A549 (cell line): ENCODE measurements at places on chromosomes 7 and 10. TPM values are rescaled to one million over a fixed set of nuclear protein-coding genes. Genes with fewer than 3 reads are reported as not detected.

- DNase-seq: peak; percentile 40
These were observed 58.0 kb downstream of the GNAT3 start for GRCh38 chr7:80453699-80454340.

GRCh38 chr7:149869291-149869650, 4.5 kb upstream of the ATP6V0E2 start:
- no peak for DNase-seq

DNA sequence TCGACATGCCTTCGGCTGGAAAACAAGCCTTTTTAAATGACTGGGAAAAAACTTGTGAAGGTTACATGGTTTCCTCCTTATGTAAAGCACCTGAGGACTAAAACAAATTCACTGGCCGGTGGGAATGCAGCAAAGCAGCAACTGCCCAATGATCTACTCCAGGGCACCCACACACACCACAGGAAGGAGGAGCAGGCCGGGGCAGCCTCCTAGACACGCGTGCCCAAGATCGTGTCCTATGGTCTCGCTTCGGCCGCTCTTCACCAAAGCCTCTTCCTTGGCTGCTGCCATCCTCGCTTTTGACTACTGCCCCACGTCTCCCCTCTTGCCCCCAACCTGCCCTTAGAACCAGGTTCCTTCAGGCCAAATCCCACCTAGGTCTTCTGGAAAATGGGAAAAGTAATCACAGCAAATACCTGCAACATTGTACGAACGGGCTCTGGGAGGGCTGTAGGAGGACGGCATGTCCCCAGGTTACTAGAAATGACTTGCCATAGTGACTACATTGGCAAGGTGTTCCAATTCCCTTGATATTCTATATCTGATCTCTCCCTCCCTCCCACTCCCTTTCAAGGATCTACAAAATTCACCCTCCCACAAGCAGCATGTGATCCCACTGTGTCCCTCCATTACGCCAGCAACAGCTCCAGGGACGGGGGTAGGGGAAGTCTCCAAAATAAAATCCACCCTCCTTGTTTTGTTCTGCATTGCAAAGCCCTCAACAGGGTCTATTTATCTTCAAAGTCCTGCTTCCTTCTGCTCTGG, 84.9 kb downstream of the RNF216 start:
- DNase-seq: no peak

- DNase-seq: no peak
These were observed 140.5 kb downstream of the MAD1L1 start for GRCh38 chr7:2092279-2092678.

DNA sequence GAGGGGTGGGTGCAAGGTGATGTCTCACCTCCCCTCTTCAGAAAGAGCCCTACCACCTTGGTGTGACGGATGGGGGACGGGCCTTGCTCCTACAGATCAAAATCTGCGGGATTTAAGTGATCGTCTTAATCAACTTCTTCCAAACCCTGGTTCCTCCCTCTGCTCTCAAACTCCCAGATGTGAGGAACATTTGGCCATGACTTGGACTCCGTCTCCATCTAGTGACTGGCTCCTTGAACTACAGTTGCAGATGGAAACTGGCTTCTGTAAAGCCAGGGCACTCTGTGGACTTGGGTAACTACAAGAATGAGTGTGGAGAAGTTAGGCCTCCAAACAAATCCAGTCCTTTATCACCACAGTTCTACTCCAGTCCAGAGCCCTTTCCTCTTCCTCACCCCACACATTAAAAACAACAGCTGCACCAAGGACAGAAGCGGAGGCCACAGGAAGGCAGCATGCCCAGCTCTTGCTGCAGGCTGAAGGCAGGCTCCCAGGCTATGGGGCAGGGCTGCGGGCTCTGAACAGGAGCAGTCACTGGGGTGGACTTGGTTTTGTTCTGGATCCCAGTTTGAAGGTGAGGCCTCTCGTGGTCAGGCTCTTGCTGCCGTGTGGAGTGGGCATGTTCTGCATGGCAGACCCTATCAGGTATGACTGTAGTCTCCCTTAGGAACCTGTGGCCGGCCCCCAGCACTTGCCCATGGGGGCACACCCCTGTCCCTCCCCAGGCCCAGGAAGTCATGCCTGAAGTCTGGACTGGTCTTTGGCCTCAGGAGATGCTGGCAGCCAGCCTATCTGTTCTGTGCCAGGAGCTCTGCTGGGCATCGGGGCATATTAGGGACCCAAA, 79.4 kb downstream of the VWC2 start:
- DNase-seq: peak; percentile 34

DNA sequence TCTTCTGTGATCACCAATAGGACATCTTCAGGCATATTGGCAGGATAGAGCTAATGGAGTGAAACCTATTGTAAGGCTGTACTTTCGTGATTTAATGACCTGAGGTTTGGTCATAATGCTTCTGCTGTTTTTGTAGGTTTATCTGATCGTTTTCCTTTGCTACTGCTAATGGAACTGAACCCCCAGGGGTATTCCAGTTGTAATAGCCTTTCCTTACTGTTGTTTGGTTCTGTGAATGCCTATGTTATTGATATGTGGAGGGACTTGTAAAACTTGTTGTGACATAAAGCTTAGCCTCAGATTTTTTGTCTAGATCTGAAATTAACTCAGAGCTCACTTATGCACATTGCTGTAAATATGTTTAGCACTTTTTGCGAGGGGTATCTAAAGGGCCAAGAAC, 10.9 kb upstream of the VWA2 start:
- no peak for DNase-seq

DNA sequence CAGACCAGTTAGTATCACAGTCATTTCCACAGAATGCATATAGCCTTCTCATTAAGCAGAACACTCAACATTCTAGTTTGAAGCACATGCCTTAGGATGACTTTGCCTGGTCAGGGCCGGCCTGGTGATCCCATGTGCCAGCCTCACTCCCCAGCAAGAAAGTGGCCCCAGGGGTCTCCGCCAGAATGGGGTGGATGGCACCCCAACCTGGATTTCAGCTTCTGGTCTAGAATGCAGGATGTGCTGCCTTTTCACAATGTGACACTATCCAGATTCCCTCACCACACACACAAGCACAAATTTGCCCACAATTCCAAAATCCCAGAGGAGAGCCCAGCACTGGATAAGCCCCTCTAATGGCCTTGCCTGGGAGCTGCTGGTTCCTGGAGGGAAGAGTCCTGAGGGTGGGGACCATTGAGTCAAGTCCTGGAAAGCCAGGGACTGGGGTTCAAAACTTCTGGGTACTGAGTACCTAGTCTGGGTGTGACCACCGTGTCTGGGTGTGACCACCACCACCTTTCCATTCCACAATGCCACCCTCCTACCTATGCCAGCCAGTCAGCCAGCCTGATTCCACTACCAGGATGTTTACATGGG, 41.5 kb upstream of the GPAM start:
- no peak for DNase-seq

DNA sequence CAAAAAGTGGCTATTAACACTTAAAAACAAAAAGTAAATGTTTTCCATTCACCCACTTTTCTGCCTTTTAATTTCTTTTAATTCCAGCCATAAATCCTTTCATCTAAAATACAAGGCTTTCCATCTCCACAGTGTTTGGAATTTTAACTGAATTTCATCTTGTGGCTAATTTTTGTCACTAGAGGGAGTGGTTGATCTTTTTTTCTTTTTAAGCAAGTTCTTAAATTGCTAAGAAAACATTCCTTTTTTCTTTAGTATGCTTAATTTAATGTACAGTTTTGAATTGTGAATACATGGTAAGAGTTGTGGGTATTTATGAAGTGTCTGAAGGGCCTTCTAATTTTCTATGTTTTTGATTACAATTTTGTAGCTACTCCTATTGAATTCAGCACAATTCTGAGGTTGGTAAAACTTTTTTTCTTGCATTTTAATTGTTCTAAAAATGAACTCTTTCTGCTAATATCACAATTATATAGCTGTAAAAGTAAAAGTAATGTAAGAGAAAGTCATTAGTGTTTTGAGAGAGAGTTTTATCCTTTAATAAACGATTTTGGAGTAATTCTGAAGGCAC, 54.9 kb upstream of the ANK3 start:
- DNase-seq: peak; percentile 43

DNA sequence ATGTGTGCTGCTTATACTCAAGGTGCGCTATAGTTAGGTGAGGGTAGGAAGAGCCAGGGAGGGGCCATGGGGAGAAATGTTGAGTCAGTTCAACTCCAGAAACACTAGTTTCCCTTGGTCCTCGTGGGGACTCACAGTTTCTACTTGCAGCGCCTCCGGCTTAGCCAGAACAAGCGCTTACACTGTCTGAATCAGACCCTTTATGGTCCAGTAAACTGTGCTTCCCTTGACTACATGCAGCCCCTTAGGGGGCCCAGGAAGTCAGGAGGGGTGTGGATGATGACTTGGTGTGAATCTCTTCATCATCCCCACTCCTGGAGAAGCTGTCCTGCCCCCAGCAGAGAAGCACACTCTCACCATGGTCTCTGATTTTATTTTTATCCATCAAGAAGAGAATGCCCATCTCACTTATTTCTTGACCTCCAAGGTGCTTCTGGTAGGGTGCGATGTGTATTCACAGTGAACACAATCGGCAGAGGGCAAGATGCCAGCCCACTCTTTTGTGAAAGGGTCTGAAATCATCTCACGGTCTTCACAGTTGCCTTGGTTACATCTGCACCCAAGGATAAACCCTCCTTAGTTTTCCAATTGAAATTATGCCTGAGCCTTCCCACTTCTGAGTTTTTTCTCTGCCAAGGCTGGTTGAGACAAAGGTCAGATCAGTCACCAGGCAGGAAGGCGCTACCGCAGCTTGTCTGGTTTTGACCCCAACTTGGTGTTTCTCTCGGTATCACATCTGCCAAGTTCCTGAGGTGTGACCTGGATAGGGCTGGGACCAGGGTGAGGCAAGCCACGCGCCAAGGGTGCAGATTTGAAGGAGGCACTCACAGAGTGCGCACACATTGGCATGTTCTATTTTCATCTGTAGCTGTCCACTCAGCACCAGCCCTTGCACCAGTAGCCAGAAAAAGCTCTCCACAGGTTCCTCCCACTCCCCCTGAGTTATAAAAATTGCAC, 62.7 kb upstream of the LRRC4 start:
- no peak for DNase-seq

- no peak for DNase-seq
These were observed 390.3 kb downstream of the GRID1 start for GRCh38 chr10:85976267-85976793.

DNA sequence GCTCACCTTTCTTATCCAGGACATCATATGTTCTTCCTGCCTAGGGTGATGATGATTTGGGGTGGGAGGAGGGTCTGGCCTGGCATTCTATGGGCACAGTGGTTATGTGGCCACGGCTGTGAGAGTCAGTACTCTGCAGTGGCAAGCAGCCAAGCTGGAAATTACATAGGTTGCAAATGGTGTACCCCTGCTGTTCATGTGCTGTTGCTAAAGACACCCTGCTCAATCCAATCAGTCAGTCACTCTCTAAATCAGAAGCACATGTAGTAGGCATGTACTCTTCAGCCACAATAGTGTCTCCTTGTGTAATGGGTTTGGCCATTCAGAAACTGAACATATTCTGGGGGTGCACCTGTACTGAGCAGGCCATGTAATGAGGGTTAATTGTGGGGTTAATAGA, 449.1 kb upstream of the ANKRD30A start:
- no peak for DNase-seq

DNA sequence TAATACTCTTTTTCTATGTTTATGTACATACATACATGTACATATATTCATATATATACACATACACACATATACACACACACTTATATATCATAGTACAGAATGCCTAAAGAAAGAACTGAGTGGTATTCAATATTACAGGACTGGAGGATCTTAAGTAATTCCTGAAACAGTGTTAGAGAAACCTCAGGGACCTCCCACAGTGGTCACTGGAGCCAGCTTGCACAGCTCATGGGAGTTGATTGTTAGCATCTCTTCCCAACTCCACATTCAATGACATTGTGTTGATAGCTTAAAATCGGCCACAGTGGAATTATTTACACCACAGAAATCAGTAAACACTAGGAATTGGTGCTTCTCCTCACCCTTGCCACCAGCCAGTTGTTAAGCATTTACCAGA, 6.0 kb downstream of the LRRC17 start:
- no peak for DNase-seq

GRCh38 chr7:82382276-82382675, 61.3 kb downstream of the CACNA2D1 start:
- DNase-seq: no peak

GRCh38 chr7:19139706-19140327, 5.4 kb downstream of the FERD3L start:
- DNase-seq: no peak

DNA sequence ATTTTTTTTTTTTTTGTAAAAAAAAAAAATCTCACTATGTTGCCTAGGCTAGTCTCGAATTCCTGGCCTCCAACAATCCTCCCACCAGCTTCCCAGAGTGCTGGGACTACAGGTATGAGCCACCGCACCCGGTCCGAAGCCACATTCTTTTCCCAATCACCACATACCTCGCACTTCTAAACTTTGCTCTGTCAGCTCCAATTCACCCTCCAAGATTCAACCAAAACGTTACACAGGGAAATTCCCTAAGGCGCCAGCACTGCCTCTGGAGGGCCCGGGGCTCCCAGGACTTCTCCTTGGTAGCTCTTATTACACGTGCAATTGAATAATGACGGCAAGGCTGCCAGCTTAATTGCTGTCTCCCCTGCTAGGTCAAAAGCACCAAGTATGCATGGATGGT, 10.3 kb upstream of the DNAAF5 start:
- DNase-seq: no peak

DNA sequence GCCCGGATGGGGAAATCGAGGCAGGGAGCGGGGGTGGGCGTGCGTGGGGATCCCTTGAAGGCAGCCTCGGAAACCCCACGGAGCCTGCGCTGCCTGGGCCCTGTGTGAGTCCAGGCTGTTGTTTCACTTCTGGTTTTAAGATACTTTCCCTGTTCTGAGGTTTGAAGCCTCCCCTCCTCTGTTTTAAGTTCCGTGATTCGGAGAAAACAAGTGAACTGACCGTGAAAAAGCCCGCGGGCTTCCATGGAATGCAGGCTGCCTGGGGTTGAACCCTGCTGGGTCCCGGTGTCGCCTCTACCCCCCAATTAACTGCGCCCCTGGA, 401 bp downstream of the LRRC27 start:
- DNase-seq: peak; percentile 25

GRCh38 chr7:22230238-22230637, 126.7 kb downstream of the RAPGEF5 start:
- DNase-seq: no peak

CCL24 gene
- not detected in 3 replicates for polyA plus RNA-seq

TNPO3 gene
- polyA plus RNA-seq: 43.2 to 44.4 TPM (median 43.2 TPM) in 3 replicates

GPER1 gene
- polyA plus RNA-seq: 0.50 to 0.80 TPM (median 0.54 TPM) in 3 replicates

NPFFR1 gene
- polyA plus RNA-seq: not detected in 3 replicates

PTN gene
- not detected in 3 replicates for polyA plus RNA-seq

SH2D4B gene
- polyA plus RNA-seq: 0.03 to 0.12 TPM (median 0.03 TPM) in 3 replicates

EPDR1 gene
- 99.3 to 109 TPM (median 101 TPM) in 3 replicates for polyA plus RNA-seq

CALY gene
- polyA plus RNA-seq: 0.63 to 0.89 TPM (median 0.73 TPM) in 3 replicates

UCN3 gene
- 0.11 TPM in 1 of 3 replicates, not detected in the others for polyA plus RNA-seq

SORBS1 gene
- polyA plus RNA-seq: 0.37 to 0.73 TPM (median 0.39 TPM) in 3 replicates

STN1 gene
- 15.8 to 19.0 TPM (median 17.1 TPM) in 3 replicates for polyA plus RNA-seq

CYP2C9 gene
- polyA plus RNA-seq: 0.07 to 0.16 TPM (median 0.12 TPM) in 3 replicates

MOGAT3 gene
- 0.09 TPM in 1 of 3 replicates, not detected in the others for polyA plus RNA-seq

OLAH gene
- not detected in 3 replicates for polyA plus RNA-seq
